ENCODE measurements at places on chromosomes 12 and 14.

DNA sequence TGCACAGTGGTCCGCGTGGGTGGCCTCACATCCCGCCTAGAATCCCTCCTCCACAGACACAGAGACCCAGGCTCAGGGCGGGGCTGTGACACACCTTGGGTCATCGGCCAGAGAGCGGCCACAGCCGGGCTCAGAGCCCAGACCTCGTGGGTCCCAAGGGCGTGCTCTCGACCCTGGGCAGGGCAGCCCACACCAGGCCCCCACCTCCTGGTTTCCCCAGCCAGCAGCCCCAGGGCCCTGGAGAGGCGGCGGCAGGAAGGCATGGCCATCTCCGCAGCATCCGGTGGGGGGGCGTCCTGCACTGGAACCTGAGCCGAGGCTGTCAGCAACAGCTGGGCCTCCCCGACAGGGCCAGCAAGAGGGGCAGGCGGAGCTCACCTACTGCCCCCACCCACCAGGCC lies 15.2 kb downstream of the JAG2 start:
- DNase-seq = no peak
- no peaks in the 10 kb centered on the region for H3K36me3 ChIP-seq
- H3K4me3 ChIP-seq = no peak overlapping the region
- no peak overlapping the region for H3K27ac ChIP-seq
- no peaks in the 10 kb centered on the region for H3K4me1 ChIP-seq
- no peaks in the 10 kb centered on the region for H3K27me3 ChIP-seq

DNA sequence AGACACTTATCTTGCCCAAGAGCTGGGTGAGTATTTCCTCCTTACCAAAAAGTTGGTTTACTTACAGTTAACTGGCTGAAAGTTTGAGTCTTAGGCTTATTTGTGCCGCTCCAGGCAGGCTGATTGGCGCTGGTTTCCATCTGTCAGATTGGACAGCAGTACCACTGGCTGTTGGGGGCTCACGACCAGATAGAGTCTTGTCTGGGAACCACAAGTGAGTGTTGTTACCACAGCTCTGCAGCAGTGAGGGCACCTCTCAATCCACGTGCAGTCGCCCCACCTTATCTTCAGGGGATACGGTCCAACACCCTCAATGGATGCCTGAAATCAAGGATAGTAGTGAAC lies 58.9 kb downstream of the DDX51 start:
- peaks cover 17% of the 10 kb centered on the region for H3K4me1 ChIP-seq
- H3K4me3 ChIP-seq = peak overlapping the region; percentile 96
- peak overlapping the region; percentile 96 for H3K27ac ChIP-seq
- H3K36me3 ChIP-seq = peaks cover 18% of the 10 kb centered on the region

- no peaks in the 10 kb centered on the region for H3K27me3 ChIP-seq
- DNase-seq = no peak
Observed at GRCh38 chr12:30026621-30027234, 243.0 kb upstream of the TMTC1 start.

DNA sequence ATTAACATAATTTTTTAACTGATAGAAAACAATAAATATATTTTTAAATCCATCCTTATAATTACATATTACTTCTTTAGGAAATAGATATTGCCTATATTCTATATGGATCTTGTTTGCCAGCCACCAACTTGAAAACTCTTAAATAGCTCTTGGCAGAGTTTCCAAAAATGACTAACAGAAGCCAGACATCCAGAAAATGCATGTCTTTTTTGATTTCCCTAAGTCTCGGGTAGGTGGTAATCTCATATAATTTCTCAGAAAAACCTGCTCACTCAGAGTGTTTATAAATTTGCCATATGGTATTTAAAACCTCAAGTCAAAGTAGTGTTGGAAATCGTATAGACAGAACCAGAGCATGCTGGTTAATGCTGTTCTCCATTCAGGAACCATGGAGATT lies 360.4 kb upstream of the FOXG1 start:
- no peaks in the 10 kb centered on the region for H3K27me3 ChIP-seq
- H3K36me3 ChIP-seq = no peaks in the 10 kb centered on the region
- no peak for DNase-seq
- no peak overlapping the region for H3K4me3 ChIP-seq
- no peaks in the 10 kb centered on the region for H3K4me1 ChIP-seq

- peaks cover 29% of the 10 kb centered on the region for H3K36me3 ChIP-seq
- DNase-seq = no peak
- H3K27ac ChIP-seq = no peak overlapping the region
- H3K4me1 ChIP-seq = peaks cover 9% of the 10 kb centered on the region
Observed at GRCh38 chr14:75041613-75042012, 9.7 kb downstream of the MLH3 start.

GRCh38 chr14:38696925-38697324 lies 406.1 kb downstream of the SEC23A start:
- no peaks in the 10 kb centered on the region for H3K4me1 ChIP-seq
- no peak overlapping the region for H3K27ac ChIP-seq
- no peaks in the 10 kb centered on the region for H3K36me3 ChIP-seq
- no peak overlapping the region for H3K4me3 ChIP-seq
- H3K27me3 ChIP-seq = no peaks in the 10 kb centered on the region

GRCh38 chr12:130929363-130929762 lies 24.3 kb upstream of the ADGRD1 start:
- H3K36me3 ChIP-seq = no peaks in the 10 kb centered on the region
- peaks cover 29% of the 10 kb centered on the region for H3K27me3 ChIP-seq
- peaks cover 9% of the 10 kb centered on the region for H3K4me1 ChIP-seq
- no peak overlapping the region for H3K27ac ChIP-seq

DNA sequence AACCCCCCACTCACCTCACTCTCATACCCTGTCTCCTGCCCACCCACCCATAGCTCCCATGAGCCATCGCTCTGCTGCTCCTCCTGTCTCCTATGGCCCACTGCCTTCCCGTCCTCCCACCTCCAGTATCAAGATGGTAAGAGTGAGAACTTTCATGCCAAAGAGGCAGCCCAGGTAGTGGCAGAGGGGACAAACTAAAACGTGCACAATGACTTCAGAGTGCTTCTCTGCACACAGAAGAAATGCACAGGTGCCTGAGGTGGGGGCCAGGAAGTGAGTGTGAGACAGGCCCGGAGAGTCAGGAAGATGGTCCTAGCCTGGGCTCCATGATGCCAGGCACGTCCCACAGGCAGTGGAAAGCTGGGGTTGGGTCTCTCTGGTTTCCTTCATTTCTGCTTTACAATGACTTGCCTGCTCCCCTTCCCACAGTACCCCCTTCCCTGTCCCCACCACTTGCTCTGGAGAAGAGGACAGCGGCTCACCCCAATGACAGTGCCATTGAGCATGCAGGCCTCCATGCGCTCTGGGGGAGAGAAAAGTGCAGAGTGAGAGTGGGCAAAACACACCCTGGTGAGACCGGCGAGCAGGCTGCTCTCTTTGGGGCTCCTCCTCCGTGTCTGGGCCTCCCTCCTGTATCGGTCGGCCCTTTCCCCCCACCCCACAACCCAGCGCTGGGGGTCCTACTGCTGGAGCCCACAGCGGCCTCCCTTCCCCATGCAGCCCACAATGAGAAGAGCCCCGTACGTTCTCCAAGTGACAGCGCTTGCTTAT lies 22.8 kb upstream of the ANO2 start:
- no peaks in the 10 kb centered on the region for H3K4me1 ChIP-seq
- no peak overlapping the region for H3K27ac ChIP-seq
- no peak overlapping the region for H3K4me3 ChIP-seq
- no peak for DNase-seq

DNA sequence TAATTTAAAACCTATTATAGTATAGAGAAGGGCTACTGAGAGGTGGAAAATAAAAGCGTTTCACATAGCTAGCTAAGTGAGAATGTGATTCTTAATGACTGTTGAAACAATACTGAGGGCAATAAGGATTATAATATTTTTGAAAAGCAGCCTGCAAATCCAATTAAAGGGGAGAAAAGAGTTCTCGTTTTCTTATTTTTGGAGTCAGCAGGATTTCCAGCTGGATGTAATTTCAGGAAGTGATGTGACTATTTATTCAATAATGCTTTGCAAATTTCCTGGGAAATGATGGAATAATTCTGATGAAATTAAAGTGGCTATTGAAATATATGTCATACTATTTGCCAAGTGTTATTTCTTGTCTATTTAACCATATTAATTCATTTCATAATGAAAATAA lies 279.1 kb downstream of the AEBP2 start:
- no peak overlapping the region for H3K4me3 ChIP-seq
- no peaks in the 10 kb centered on the region for H3K27me3 ChIP-seq
- H3K4me1 ChIP-seq = no peaks in the 10 kb centered on the region
- H3K36me3 ChIP-seq = no peaks in the 10 kb centered on the region
- DNase-seq = no peak

DNA sequence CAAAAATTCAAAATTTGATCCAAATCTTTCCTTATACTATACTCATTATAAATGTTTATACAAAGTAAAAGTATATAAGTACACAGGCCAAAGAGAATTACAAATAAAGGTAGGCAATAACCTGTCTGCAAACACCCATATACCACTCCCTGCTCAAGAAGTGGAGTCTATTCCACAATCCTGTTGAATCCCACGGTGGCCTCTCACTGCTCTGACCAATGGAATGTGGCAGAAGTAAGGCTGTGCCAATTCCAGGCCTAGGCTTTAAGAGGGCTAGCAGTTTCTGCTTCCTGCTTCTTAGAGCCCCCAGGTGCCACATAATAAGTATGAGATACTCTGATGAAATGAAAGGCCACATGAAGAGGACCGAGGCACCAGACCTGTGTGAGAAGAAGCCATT lies 79.8 kb upstream of the CFL2 start:
- peaks cover 36% of the 10 kb centered on the region for H3K36me3 ChIP-seq
- H3K4me1 ChIP-seq = peaks cover 4% of the 10 kb centered on the region
- no peaks in the 10 kb centered on the region for H3K27me3 ChIP-seq

DNA sequence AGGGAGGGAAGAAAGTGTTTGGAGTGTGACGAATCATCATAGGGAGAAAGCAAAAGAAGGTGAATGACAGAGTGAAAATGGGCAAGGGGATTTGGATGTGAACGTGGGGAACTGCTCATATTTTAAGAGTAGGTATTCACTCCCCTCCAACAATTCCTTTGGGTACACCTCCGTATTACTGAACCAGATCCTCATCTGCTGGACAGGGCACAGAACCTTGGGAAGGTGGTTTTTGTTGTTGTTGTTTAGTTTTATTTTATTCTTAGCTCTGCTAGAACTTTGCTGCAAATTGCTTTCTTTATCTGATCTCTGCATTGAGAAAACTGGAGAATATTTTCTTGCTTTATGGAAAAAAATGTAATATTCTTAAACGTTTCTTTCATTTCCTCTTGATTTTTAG lies 7.1 kb downstream of the SCN8A start:
- no peaks in the 10 kb centered on the region for H3K36me3 ChIP-seq
- no peak overlapping the region for H3K4me3 ChIP-seq
- peaks cover 27% of the 10 kb centered on the region for H3K27me3 ChIP-seq

GRCh38 chr12:96143392-96143791 lies 50.8 kb upstream of the ELK3 start:
- no peak overlapping the region for H3K4me3 ChIP-seq
- H3K36me3 ChIP-seq = peaks cover 3% of the 10 kb centered on the region
- H3K4me1 ChIP-seq = peaks cover 3% of the 10 kb centered on the region
- H3K27me3 ChIP-seq = no peaks in the 10 kb centered on the region

DNA sequence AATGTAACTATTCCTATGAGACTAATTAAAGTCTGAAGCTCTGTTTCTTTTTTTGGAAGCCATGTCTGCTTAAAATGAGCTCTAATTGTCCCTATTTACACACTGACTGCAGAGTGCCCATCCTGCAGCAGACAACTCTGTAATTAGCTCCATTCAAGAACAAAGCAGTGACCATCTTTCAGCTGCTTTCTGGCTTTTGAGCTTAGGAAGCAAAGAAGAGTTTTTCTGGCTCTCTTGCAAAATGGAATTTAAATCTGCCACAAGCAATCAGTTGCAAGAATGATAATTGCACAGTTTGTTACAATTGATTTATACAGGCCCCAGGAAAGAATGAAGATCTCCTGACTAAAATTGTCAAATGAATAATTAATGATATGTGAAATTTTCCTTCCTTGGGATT lies 83.4 kb downstream of the GAS2L3 start:
- no peak for DNase-seq
- peaks cover 2% of the 10 kb centered on the region for H3K27me3 ChIP-seq
- no peak overlapping the region for H3K27ac ChIP-seq
- no peaks in the 10 kb centered on the region for H3K36me3 ChIP-seq
- H3K4me1 ChIP-seq = no peaks in the 10 kb centered on the region
- H3K4me3 ChIP-seq = no peak overlapping the region

- H3K27ac ChIP-seq = peak overlapping the region; percentile 57
- H3K27me3 ChIP-seq = no peaks in the 10 kb centered on the region
- peaks cover 1% of the 10 kb centered on the region for H3K36me3 ChIP-seq
- H3K4me3 ChIP-seq = peak overlapping the region; percentile 88
- DNase-seq = no peak
Observed at GRCh38 chr14:89616425-89616824, 199.4 kb upstream of the FOXN3 start.

- H3K4me1 ChIP-seq = no peaks in the 10 kb centered on the region
- H3K36me3 ChIP-seq = peaks cover 42% of the 10 kb centered on the region
- H3K4me3 ChIP-seq = no peak overlapping the region
- H3K27ac ChIP-seq = no peak overlapping the region
Observed at GRCh38 chr12:10701843-10702242, 21.3 kb downstream of the YBX3 start.

DNA sequence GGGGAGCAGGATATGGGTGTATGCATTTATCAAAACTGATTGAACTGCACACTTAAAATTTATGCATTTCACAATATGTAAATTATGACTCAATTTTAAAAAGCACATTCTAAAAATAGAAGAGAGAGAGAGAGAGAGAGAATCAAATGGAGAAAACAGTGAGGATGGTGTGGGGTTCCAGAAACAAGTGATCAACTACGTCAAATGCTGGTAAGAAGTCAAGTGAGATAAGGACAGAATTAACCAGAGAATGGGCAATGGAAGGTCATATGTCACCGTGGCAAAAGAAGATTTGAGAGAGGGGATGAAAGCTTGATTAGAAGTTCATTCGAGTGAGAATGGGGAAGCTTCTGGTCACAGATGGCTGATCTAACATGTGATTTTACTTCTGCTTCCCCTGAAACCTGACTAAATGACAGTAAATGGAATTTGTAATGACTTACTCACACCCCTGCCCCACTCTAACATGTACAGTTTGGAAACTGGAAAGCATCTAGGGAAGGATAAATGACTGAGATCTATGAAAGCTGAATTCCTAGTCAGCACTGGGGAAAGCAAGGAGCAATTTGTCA lies 276.5 kb upstream of the AMIGO2 start:
- DNase-seq = no peak
- no peak overlapping the region for H3K4me3 ChIP-seq
- peaks cover 15% of the 10 kb centered on the region for H3K4me1 ChIP-seq
- H3K36me3 ChIP-seq = no peaks in the 10 kb centered on the region
- no peaks in the 10 kb centered on the region for H3K27me3 ChIP-seq

GRCh38 chr14:71472356-71473340 lies 459.6 kb upstream of the RGS6 start:
- no peaks in the 10 kb centered on the region for H3K27me3 ChIP-seq
- H3K4me1 ChIP-seq = peaks cover 14% of the 10 kb centered on the region
- no peaks in the 10 kb centered on the region for H3K36me3 ChIP-seq
- DNase-seq = no peak
- H3K27ac ChIP-seq = no peak overlapping the region
- no peak overlapping the region for H3K4me3 ChIP-seq

GRCh38 chr12:2749580-2749979 lies 45.2 kb upstream of the FKBP4 start:
- H3K4me3 ChIP-seq = no peak overlapping the region
- H3K4me1 ChIP-seq = no peaks in the 10 kb centered on the region
- H3K27ac ChIP-seq = no peak overlapping the region
- DNase-seq = no peak

Data from mesothelial cell of epicardium (in vitro differentiated cells).